KBM-7 (cell line): ENCODE measurements at places on chromosomes 13 and 19.
A peak's percentile ranks its signal among the peaks of the same experiment; 100 is the strongest.

- peak; percentile 81 for DNase-seq
These were observed 21.1 kb upstream of the CEACAM21 start for GRCh38 chr19:41554907-41555306.

- no peak for DNase-seq
These were observed 13.0 kb upstream of the JUND start for GRCh38 chr19:18294467-18294864.

GRCh38 chr13:22201375-22201925 lies 530.6 kb downstream of the FGF9 start:
- DNase-seq = no peak

DNA sequence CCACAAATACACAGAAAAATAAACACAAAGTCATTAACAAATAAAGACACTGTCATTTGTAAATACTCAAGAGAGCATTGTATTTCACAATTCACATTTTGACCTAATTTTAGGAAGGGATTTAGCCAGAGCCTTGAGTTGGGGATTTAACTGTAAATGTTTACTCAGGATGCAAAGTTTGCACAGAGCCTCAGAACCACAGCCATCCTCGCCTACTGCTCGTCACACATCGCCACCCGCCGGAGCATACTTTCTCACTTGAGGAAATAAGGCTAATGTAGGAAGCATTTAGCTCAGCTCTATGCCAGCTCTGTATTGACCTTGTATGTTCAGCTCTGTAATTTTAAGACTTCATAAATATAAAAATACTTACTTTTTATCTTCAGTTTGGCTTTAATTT lies 442.7 kb downstream of the OXGR1 start:
- DNase-seq = no peak

DNA sequence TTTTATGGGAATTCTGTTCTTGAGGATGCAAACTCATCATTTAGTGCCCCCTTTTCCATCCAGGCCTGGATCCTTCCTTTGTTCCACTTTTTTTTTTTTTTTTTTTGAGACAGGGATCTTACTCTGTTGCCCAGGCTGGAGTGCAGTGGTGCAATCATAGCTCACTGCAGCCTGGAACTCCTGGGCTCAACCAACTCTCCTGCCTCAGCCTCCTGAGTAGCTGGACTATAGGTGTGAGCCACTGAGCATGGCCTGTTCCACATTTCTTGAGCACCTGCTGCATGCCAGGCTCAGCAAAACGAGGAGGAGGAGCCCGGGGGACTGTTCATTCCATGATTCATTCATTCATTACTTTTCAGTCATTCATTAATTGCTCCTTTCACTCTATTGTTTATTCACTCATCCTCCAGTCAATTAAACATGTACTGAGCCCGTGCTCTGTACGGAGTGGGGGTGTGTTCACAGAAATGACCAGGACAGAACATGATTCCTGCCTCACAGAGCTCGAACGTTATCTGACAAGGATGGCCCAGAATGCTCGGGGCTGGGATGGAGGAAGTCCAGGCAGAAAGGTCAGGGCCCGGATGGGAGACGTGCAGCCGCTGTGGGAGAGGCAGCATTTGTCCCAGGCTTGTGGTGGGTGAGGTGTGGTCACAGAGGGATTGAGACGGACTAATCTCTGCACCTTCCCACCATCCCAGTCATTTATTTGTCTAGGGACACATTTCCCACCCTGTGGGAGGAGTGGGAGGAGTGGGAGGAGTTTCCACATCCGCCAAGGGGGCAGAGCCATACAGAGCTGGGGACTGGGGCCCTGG lies 51.2 kb upstream of the SHKBP1 start:
- no peak for DNase-seq

DNA sequence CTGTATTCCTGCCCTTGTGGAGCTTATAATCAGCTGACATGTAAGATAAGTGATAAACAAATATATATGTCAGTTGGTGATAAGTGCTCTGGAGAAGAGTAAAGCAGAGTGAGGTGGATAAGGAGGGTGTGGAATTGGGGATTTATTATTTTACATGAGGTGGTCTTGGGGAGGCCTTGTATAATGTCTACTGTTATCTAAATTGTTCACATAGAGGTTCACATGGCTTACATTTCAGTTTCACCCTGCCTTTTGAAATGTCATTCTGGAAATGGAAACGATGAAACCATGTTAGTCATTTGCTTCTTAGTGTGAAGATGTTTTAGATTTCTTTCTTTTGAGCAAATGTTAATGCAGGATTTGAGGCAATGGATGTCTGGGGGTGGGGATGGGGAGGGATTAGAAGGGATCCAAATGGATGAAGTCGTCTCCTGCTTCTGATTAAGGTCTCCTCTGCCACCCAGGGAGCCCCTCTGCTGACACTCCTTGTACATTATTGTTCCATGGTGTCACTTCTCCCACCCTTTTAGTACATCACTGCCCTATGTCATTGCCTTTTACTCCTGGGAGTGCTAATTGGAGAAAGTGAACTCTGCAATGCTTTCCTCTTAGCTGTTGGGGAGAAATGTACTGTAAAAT lies 14.0 kb downstream of the B3GLCT start:
- no peak for DNase-seq

DNA sequence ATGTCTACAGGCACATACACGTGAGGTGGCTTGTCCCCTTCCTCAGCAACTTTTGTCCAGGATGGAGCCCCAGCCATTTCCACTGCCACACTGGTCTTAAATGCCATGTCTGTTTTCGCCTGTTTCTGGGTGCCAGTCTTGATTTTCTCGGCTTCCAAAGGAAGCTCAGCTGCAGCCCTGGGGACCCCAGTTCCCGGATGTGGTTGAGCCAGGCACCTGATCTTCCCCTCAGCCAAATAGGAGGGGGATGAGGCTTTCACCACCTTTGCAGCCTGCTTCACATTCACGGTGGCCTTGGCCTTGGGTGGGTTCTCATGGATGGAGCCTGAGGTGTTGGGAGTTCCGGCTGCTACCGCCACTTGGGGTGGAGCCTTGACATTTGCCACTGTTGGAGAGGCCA lies 8.7 kb downstream of the IQCN start:
- no peak for DNase-seq

DNA sequence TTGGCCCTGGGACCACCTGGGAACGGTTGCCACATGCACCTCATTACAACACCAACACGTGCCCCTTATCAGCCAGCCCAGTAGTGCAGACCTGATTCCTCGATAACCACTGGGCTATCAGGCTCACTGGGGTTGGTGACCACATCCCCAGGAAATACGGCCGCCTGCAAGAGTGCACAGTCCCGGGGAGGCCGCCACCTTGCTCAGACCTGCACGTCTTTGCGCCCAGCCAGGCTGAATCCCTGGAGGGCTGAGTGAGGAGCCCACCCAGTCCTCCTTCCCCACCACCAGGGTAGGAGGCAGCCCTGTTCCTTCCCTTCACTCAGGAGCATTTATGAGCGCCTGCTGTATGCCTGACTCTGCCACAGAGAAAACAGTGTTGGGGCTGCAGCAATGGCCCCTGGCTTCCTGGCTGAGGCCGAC lies 67.8 kb downstream of the CEBPG start:
- DNase-seq = no peak
